ENCODE measurements at places on chromosomes 7 and 10.
A peak's percentile ranks its signal among the peaks of the same experiment; 100 is the strongest.

GRCh38 chr7:19437446-19437845 is 271.4 kb downstream of the POLR1F start:
- no peak for DNase-seq

- DNase-seq: no peak
Measured at GRCh38 chr10:114560144-114560543, 97.9 kb downstream of the ABLIM1 start.

DNA sequence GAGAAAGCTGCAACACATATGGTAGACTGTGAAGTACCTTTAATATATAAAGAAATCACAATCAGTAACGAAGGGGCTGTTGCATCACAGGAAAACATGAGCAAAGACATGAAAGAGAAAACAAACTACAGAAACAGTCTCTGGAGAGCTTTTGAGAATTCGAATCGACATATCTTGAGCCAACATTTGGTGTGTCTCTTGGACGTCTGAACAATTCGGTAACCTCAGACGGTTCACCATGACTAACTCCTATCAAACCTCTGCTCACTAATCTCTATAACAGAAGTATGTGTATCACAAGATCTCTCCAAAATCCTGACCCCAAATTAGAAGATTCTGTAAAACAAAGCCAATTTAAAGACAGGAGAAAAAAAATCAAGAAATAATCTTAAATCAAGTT is 262.0 kb upstream of the YAE1 start:
- no peak for DNase-seq

DNA sequence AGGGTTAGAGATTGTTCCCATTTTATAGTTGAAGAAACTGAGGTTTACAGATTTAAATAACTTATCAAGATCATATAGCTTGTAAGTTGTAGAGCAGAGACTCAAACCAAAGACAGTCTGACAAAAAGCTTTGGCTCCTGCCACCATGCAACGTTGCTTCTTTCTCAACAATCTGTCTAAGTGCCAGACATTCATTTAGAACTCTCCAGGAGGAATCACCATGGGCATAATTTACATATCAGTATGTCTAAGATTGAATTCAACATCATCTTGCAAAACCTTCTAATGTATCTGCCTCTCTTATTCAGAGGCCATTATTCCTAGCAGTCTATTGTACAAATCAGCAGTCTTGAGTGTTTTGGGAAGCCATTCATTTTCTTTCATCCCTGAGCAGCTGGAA is 163.5 kb upstream of the PLXDC2 start:
- no peak for DNase-seq

- no peak for DNase-seq
Measured at GRCh38 chr7:106791526-106791925, 73.6 kb upstream of the PIK3CG start.

DNA sequence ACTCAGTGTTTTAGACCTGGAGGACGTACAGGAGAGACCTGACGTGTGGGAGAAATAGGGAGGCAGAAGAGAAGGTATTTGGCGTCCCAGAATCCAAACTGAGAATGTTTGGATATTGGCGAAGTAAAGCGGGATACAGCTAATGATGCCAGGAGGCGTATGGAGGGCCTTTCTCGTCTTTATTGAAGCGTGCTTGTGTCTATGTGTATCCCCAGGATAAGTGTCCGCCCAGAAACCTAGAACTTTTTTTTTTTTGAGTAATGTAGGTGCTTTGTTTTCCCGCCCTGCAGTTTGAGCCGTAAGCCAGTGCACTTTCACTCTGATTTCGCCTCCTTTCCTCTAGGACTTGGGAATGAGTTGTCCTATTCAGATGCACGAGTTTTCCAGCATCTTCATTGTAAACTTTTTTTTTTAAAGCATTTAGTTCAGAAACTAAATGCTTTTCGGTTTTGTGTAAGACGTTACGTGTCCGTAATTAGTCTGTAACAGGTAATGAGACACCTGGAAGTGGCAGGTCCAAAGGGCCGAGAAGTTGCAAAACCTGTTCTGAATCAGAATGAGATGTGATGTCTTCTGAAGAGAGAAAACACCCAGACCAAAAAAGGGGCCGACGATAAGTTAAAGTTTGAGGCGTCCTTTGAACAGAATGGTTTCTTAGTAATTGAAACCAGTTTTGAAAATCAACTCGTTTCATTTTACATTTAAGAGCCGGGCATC is 746 bp downstream of the ARL5B start:
- DNase-seq: no peak

GRCh38 chr7:74284781-74285259 is 4.4 kb upstream of the CLIP2 start:
- DNase-seq: no peak

- DNase-seq: no peak
Measured at GRCh38 chr7:132901241-132901640, 180.6 kb downstream of the CHCHD3 start.

DNA sequence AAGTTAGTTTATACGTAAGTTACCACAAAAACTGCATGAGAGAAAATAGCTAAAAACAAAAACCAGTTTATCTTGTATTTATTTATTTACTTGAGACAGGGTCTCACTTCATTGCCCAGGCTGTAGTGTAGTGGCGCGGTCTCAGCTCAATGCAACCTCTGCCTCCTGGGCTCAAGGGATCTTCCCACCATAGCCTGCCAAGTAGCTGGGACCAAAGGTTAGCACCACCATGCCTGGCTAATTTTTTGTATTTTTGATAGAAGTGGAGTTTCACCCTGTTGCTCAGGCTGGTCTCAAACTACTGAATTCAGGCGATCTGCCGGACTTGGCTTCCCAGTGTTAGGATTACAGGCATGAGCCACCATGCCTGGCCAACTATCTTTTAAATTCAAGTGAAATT is 277.4 kb downstream of the PLXDC2 start:
- DNase-seq: no peak

- DNase-seq: no peak
Measured at GRCh38 chr7:138710536-138711385, 9.6 kb upstream of the SVOPL start.

- no peak for DNase-seq
Measured at GRCh38 chr7:157890921-157891401, 554.2 kb downstream of the DNAJB6 start.

DNA sequence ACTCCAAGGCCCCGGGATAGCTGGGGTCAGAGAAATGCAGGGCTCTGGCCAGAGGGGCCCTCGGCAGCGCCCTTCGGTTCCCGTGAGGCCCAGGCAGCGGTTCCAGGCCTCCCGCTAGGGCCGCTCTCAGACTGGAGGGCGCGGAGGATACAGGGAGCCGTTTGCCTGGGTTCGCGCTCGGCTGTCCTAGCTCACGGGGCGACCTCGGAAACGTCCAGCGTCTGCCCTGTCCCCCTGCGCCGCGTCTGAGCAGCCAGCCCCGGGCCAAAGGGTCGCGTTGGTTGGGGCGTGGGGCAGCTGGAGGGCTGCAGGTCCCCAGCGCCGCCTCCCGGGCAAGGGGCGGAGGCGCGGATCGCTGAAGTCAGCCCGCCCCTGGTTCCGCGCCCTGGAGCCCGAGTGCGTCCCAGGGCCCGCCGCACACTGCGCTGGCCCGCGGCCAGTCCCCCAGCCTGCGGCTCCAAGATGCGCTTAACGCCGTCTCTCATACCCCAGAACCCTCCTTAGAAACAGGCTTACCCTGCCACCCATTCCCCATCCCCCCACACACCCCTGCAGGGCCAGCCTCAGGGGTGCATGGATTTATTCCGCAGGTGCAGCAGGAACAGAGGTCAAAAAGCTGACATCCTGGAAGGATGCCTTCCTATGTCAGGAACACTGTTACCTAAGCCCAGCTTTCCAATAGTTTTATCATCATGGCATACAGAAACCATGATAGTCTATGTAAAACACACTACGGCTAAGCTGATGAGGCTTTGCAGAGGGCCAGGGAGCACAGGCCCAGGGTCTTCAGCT is 22.1 kb upstream of the OPN4 start:
- DNase-seq: no peak

DNA sequence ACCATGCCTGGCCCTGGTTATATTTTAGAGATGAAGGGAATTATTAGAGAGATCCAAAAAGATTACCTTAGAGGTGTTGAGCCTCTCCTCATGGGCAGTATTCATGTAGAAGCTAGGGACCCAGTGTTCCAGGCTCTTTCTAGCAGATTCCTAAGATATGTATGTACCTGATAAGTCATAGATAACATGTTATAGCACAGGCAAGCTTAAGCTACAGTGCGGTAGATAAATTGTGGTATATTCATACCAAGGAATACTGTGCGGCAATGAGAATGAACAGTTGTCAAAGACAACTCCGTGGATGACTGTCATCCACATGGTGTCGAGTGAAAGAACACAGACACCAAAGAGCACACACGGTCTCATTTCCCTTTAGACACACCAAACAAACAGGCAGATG is 53.1 kb downstream of the TACR2 start:
- no peak for DNase-seq

GRCh38 chr7:91463330-91463729 is 199.1 kb downstream of the FZD1 start:
- DNase-seq: no peak

GRCh38 chr10:63766745-63767137 is 245.5 kb downstream of the REEP3 start:
- no peak for DNase-seq

GRCh38 chr7:92715963-92716362 is 120.4 kb downstream of the CDK6 start:
- DNase-seq: no peak

GRCh38 chr7:1251796-1252539 is 19.3 kb downstream of the UNCX start:
- no peak for DNase-seq

DNA sequence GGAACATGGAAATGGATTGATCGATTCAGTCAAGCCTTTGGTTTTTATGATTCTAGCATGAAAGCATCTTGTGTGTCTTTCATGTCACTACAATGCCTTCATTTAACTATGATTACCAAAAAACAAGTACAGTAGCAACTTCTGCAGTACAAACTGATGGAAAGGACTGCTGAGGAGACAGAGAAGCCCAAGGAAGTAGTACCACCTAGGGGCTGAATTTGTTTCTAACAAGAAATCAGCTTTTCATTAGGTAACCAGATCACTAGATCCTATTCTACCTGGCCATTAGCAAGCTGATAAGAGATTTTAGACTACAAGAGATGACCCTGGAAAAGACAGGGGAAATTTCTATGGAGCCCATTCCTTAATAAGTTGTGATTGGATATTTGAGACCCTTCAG is 3.2 kb upstream of the IFIT1 start:
- DNase-seq: peak; percentile 1

DNA sequence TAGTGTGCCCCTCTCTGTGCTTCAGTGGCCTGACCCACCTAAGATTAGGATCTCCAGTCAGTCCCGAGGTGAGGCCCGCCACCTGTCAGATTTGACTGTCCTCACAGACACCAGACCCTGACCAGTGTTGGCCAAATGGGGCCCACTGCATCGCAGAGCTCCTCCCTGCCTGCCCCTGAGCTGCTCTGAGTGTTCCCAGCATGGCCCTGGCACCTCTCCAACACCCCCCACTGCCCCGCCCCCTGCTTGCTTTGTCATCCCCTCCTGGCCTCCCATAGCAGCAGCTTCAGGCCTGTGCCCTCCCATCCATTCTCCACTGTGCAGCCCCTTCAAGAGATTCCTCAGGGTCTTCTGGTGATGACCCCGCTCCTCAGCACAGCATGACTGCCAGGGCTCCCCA is 67.6 kb downstream of the C10orf120 start:
- no peak for DNase-seq

GRCh38 chr10:130493446-130494145 is 357.4 kb downstream of the GLRX3 start:
- no peak for DNase-seq

DNA sequence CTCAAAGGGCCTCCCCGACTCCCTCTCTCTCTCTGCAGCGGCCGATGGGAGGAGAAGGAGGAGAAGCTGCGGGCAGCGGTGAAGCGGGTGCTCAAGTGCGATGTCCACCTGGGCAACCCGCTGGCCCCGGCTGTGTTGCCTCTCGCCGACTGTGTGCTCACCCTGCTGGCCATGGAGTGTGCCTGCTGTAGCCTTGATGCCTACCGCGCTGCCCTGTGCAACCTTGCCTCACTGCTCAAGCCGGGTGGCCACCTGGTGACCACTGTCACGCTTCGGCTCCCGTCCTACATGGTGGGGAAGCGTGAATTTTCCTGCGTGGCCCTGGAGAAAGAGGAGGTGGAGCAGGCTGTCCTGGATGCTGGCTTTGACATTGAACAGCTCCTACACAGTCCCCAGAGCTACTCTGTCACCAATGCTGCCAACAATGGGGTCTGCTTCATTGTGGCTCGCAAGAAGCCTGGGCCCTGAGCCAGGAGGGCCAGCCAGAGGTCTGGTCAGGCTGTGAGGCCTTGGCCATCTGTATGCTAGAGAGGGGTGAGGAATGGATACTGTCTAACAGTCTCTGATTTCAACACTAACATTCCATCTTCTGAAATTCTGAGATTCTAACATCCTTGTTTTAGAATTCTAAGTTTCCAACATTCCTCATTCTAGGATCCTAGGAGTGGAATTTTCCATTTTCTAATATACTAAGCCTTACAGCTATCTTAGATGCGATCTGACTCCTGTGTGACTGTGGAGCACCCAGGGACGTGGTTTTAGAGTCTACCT is 3.6 kb downstream of the INMT start:
- DNase-seq: no peak
